ENCODE measurements at places on chromosomes 13 and 19.

DNA sequence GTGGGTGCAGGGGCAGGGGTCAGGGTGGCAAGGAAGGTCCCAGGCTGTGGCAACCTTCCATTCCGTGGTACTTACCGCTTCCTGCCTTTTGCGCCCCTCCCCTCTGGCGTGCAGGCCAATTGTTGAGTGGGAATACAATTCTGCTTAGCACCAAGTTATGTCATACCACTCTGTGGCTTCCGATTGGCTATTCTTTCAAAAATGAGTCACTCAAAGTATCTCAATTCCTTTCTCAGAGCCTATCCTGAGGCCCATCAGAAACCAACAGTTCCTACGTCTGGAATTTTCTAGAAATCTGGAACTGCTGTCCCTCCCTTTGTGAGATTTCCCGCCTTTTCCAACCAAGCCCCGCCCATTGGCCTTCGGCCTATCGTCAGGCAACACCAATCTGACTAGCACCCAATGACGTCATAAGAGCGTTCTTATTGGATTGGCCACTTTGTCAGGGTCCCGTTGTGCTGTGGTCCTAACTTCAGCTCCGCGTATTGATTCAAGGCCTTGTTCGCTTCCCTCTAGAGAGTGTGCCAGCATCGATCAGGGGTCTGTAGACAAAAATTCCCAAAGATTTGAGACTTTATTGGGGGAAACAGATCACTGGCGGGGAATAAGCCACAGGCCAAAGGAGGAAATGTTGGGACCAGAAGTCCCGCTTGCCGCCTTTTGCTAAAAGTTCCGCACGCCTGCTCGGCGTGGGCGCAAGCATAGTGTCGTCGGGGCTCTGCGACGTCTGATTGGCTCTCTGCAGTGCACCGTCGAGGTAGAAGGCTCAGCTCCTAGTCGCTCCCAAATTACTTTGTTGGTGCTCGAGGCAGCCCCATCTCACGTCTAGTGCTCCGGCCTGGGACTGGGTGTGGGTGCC is 11.7 kb downstream of the NTN5 start:
- no peak for DNase-seq

- no peak for DNase-seq
Observed at GRCh38 chr19:39796000-39796498, 17.4 kb downstream of the LEUTX start.

- no peak for DNase-seq
Observed at GRCh38 chr13:46146898-46147297, 35.1 kb downstream of the LCP1 start.

DNA sequence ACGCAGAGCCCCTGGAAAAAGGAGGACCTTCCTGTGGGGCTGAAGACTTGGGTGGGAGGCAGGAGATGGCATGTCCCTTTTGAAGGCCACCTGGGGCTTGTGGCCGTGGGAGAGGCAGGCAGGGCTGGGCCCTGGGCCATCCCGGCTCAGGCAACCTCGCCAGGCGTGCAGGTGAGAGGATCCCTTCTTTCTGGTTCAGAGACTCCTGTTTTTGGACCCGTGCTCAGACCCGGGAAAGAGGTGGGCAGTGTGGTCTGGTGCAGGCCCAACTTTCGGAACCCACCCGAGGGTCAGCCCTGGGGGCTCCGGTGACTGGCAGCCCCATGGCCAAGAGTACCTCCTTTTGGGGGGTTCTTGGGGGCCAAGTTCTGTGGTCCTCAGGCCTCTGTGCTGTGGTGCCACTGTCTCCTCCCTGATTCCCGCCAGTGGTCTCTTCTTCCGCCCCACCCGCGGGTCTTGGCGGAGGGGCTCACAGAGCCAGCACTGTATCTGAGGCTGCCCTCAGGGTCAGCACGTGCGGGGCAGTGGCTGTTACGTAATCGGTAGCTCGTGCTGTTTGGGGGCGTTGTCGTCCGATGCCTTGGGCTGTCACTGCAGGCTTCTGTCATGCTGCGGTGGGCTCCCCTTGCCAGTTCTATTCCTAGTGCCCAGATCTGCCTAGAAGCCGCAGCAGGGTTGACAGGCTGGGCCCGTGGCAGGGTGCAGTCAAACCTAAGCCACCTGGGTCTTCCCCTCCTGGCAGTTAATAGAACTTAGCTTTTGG is 42.7 kb downstream of the KDM4B start:
- DNase-seq = no peak

- DNase-seq = no peak
Observed at GRCh38 chr13:39410964-39411363, 192.0 kb downstream of the LHFPL6 start.

GRCh38 chr13:28396053-28396452 is 98.9 kb downstream of the FLT1 start:
- no peak for DNase-seq

DNA sequence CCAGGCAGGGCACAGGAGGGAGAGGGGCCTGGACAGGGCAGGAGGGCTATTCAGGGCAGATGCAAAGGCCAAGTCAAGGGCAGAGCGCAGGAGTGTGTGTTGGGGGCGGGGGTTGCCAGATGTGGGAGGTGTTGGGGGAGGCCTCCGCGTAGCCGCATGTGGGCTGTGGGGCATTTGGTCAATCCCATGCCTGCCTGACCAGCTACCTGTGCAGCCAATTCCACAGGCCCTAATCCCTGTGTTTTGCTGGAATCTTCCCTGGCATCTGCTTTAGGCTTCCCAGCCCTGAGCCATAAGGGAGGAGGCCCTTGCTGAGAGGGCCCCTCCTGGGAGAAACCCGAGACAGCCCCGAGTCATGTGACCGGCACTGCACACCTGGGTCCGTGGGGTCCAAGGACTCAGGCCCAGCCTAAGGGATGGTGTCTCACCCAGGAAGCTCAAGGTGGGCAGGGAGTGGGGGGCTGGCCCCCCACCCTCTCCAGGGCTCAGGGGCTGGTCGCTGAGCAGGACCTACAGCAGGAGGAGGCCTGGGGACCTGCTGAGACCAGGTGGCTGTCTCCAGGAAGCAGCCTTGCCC is 20.3 kb downstream of the RFX1 start:
- DNase-seq = no peak

DNA sequence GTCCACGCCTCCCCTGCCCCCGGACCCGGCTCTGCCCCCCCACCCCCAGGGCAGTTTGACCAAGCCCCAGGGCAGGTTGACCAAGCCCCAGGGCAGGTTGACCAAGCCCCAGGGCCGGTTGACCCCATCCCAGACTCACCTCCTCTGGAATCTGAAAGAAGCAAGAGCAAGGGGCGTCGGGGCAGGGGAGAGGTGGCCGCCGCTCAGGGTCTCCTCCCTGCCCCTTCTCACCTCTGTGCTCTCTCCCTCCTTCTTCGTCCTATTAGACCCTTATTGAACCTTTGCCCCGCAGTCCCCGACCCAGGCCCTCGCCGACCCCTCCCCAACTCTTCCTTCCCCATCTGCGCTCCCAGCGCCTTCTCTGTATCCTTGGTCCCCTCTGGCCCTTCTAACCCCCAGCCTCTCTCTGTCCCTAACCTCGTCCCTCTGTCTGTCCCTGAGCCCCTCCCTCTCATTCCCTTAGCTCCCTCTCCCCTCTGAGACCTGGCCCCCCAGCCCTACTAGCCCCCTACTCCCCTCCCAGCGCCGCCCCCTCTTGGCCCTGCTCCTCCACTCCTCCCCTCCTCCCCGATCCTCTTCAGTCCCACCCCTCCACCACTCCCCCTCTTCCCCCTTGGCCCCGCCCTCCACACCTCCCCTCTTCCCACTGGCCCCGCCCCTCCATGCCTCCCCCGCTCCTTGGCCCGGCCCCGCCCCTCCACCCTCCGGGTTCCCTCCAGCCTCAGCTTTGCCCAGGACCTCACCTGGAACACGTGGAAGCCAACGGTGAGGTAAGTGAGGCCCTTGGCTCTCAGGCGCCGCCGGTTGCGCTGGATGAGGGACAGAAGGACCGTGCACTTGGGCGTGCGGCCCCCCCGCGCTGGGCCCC is 7.6 kb downstream of the CAPN12 start:
- no peak for DNase-seq

GRCh38 chr19:41936416-41936850 is 8.2 kb upstream of the ERFL start:
- no peak for DNase-seq

- DNase-seq = no peak
Observed at GRCh38 chr13:110263888-110264287, 43.1 kb downstream of the COL4A1 start.

DNA sequence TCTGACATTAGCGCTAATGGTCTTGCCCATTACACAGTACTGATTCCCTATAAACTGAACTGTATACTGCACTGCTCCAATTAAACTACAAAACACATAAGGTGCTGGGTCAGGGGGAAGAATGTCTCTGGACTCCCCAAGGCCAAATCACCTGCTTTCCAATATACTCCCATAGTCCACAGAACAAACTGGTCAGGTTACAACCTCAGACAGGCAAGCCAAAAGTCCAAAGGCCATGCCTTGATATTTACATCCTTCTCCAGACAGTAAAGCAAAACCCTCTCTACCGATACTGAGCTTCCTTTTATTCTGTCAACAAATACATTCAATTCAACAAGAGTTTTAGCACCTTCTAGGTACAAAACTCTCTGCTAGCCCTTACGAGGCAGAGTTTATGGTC is 8.9 kb downstream of the ZNF541 start:
- no peak for DNase-seq

GRCh38 chr13:55613429-55614187 is 1527.1 kb upstream of the PRR20A start:
- DNase-seq = no peak

- DNase-seq = no peak
Observed at GRCh38 chr19:674282-675151, 1.7 kb upstream of the FSTL3 start.

DNA sequence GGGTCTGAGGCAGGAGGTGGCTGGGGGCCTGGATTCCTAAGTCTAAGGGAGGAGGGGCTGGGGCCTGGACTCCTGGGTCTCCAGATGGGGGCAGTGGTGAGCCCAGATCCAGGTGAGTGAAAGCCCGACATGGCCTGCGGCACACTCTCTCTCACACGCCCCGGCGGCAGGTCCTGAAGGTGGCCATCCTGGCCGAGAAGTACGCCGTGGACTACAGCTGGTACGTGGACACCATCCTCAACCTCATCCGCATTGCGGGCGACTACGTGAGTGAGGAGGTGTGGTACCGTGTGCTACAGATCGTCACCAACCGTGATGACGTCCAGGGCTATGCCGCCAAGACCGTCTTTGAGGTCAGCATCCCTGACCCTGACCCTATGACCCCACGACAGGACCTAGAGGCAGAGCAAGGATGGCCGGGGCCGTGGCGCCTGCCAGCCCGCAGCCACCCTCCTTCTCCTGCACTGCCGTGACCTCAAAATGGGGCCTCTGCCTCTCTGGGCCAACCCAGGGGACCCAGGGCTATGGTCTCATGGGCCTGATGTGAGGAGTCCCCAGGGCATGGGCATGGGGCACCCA is 13.2 kb downstream of the FUZ start:
- DNase-seq = no peak

DNA sequence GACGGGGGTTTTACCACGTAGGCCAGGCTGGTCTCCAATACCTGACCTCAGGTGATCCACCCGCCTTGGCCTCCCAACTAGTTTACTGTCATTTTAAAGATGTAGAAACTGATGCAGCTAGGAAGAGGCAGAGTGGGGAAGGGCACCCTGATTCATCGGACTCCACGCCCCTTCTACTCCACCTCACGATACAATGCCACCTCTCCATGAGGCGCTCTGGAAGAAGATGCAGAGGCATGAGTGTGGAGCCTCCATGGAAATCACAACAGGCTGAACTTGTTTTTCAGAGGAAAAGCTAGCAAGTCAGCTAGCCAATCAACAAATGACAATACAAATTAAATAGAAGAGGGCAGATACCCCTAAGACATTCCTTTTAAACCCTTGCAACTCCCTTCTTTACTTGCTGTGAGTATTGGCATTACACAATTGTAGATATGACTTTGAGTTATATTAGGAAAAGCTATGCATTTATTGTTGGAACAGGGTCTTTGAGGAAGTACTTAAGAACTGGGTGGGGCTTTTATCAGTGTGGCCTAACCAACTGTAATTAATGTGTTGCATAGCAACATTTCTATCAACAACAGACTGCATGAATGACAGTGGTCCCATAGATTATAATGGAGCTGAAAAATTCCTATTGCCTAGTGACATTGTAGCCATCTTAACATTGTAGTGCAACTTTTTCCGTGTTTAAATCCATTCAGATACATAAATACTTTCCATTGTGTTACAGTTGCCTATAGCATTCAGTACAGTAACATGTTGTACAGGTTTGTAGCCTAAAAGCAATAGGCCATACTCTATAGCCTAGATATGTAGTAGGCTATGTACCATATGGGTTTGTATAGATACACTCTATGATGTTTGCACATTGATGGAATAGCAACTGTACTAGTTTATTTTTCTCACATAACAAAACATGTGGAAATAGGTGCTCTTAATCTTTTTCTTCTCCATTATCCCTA is 17.6 kb downstream of the WDFY2 start:
- DNase-seq = no peak

- no peak for DNase-seq
Observed at GRCh38 chr13:30779016-30779415, 43.7 kb downstream of the ALOX5AP start.

GRCh38 chr13:38700051-38700450 is 13.2 kb downstream of the FREM2 start:
- DNase-seq = no peak

DNA sequence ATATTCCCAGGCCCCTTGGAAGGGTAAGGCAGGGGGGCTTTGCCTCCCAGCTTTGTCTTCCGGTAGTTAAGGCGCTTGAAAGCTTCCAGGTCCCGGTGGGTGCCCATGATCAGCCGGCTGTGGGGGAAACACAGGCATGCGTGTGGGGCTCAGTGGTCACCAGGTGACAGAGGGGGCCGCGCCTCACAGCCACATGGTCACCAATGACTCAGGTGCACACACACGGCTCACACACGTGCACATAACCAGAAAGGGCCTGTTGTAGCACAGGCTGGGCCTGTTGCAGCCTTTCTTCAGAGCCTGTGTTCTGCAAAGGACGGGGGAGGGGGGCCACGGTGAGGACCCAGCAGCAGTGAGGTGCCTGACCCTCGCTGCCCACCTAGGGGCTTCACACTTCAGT is 5.9 kb downstream of the NANOS3 start:
- DNase-seq = no peak

DNA sequence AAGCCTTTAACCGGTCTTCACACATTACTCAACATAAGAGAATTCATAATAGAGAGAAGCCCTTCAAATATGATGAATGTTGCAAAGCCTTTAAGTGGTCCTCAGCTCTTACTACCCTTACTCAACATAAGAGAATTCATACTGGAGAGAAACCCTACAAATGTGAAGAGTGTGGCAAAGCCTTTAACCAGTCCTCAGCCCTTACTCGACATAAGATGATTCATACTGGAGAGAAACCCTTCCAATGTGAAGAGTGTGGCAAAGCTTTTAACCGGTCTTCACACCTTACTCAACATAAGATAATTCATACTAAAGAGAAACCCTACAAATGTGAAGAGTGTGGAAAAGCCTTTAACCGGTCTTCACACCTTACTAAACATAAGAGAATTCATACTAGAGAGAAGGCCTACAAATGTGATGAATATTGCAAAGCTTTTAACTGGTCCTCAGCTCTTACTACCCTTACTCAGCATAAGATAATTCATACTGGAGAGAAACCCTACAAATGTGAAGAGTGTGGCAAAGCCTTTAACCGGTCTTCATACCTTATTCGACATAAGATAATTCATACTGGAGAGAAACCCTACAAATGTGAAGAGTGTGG is 36.4 kb downstream of the ZNF257 start:
- DNase-seq = no peak

Measured in non-pigmented ciliary epithelial cell (primary cell).